Left lobe of liver (tissue), 2 donors: ENCODE measurements at places on chromosomes 2 and 18. TPM values are rescaled to one million over a fixed set of nuclear protein-coding genes. Genes with fewer than 3 reads are reported as not detected.

Gene SLC9A2
- not detected for total RNA-seq

Gene ABCG8
- 121 TPM for total RNA-seq

Gene LMAN1
- total RNA-seq, result 118 TPM

Gene UGT1A4
- total RNA-seq, result 454 TPM

Gene HOXD9
- not detected for total RNA-seq

Gene ACVR1
- 14.9 TPM for total RNA-seq

Gene RETREG2
- 54.8 TPM for total RNA-seq

Gene C2orf78
- total RNA-seq, result not detected

Gene TDRD15
- 0.93 TPM for total RNA-seq
